ENCODE measurements at places on chromosomes 5 and 9. TPM values are rescaled to one million over a fixed set of nuclear protein-coding genes. Genes with fewer than 3 reads are reported as not detected.
A peak's percentile ranks its signal among the peaks of the same experiment; 100 is the strongest.

DNA sequence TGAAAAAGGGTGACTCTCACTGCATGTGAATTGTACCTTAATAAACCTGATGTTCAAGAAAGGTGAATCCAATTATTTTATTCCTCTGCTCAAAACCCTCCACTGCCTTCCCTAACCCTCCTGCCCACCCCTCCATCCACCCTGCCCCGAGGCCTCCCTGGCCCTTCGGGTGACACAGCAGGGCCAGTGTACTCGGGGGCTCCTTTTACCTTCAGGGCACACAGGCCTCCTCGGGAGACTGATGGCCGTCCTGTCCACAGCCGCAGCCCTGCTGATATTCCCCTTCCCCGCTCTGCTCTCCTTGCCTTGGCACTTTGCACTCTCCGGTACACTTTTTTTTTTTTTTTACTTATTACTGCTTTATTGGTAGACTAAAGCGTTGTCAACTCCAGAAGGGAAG is 234.0 kb downstream of the CACNA1B start:
- no peaks in the 10 kb centered on the region for H3K27me3 ChIP-seq
- H3K4me3 ChIP-seq: no peak overlapping the region
- no peaks in the 10 kb centered on the region for H3K4me1 ChIP-seq

GRCh38 chr5:14327624-14328023 is 184.5 kb downstream of the TRIO start:
- H3K4me3 ChIP-seq: no peak overlapping the region
- DNase-seq: no peak
- H3K27me3 ChIP-seq: no peaks in the 10 kb centered on the region
- no peak overlapping the region for H3K27ac ChIP-seq
- H3K4me1 ChIP-seq: no peaks in the 10 kb centered on the region

DNA sequence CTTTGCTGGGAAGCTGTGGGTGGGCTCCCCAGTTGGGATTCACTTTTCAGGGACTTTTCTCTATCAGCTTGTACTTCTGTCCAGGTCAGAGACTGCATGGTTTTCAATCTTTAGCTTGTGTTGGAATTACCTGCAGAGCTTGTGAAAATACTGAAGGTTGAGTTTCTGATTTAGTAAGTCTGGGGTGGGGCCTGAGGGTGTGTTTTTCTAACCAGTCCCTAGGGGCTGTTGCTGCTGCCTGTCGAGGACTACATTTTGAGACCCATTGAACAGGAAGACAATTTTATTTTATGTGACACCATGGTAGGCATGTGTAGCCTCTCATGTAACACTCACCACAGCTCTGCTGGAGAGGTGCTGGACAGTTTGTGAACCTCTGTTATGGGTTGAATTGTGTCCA is 14.7 kb upstream of the MLANA start:
- H3K4me1 ChIP-seq: no peaks in the 10 kb centered on the region
- no peaks in the 10 kb centered on the region for H3K27me3 ChIP-seq
- no peaks in the 10 kb centered on the region for H3K36me3 ChIP-seq
- no peak overlapping the region for H3K4me3 ChIP-seq
- no peak overlapping the region for H3K27ac ChIP-seq

GRCh38 chr9:136512651-136513071 is 29.8 kb upstream of the SEC16A start:
- no peak for DNase-seq
- H3K27ac ChIP-seq: peak overlapping the region; percentile 37
- H3K4me1 ChIP-seq: no peaks in the 10 kb centered on the region
- no peak overlapping the region for H3K4me3 ChIP-seq
- H3K36me3 ChIP-seq: peaks cover 93% of the 10 kb centered on the region

DNA sequence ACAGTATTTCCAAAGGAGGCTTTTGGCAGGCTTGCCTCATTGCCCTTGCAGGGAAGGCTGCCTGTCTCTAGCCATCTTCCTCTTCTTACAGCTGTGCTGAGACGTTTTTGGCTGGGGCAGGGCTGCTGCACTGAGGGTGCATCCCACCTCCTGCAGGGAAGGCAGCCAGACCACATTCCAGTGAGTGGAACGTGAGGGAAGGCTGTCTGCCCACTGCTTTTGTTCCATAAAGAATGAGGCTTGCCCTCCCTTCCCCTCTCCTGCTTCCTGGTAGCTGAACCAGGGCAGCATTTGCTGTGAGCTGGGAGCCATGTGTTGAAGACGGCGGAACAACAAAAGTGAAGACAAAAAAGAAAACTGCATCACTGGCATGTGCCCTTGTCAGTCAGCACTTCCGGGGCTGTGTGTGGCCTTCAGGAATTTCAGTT is 16.8 kb downstream of the MGAT1 start:
- H3K27ac ChIP-seq: peak overlapping the region; percentile 87
- peaks cover 6% of the 10 kb centered on the region for H3K36me3 ChIP-seq
- H3K4me1 ChIP-seq: peaks cover 37% of the 10 kb centered on the region
- no peaks in the 10 kb centered on the region for H3K27me3 ChIP-seq

- H3K4me1 ChIP-seq: no peaks in the 10 kb centered on the region
Observed at GRCh38 chr5:16178745-16179372, 732 bp downstream of the MARCHF11 start.

- H3K36me3 ChIP-seq: no peaks in the 10 kb centered on the region
- no peak overlapping the region for H3K4me3 ChIP-seq
- H3K27me3 ChIP-seq: no peaks in the 10 kb centered on the region
- DNase-seq: no peak
Observed at GRCh38 chr9:105973951-105974351, 279.6 kb downstream of the TMEM38B start.

- H3K4me1 ChIP-seq: no peaks in the 10 kb centered on the region
- no peak overlapping the region for H3K4me3 ChIP-seq
- no peaks in the 10 kb centered on the region for H3K27me3 ChIP-seq
- DNase-seq: no peak
- no peak overlapping the region for H3K27ac ChIP-seq
Observed at GRCh38 chr5:157502143-157502647, 42.2 kb downstream of the NIPAL4 start.

- no peak for DNase-seq
- no peaks in the 10 kb centered on the region for H3K4me1 ChIP-seq
- no peak overlapping the region for H3K4me3 ChIP-seq
Observed at GRCh38 chr5:69160651-69161050, 6.3 kb upstream of the CCNB1 start.

DNA sequence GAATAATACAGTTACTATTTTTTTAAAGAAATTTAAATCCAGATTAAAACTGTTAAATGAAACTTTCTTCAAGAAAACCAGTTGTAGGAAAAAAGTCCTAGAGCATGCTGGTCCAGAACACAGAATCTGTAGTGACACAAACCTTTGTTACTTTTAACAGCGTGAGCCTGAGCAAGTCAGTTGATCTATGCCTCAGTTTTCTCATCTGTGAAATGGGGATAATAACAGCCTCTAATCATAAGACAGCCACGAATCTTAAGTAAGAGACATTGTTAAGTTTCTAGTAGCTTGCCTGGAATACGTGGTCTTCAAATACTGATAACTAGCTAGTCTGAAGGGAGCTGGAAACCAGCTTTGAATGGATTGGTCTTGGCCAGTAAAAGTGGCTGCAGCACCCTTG is 158.6 kb downstream of the ADAMTS12 start:
- H3K4me1 ChIP-seq: no peaks in the 10 kb centered on the region
- H3K4me3 ChIP-seq: no peak overlapping the region
- no peak overlapping the region for H3K27ac ChIP-seq
- H3K27me3 ChIP-seq: no peaks in the 10 kb centered on the region
- no peaks in the 10 kb centered on the region for H3K36me3 ChIP-seq

GRCh38 chr5:140258873-140259272 is 44.0 kb downstream of the PFDN1 start:
- no peak overlapping the region for H3K27ac ChIP-seq
- no peak overlapping the region for H3K4me3 ChIP-seq
- DNase-seq: no peak
- no peaks in the 10 kb centered on the region for H3K27me3 ChIP-seq
- peaks cover 12% of the 10 kb centered on the region for H3K4me1 ChIP-seq

- no peak for DNase-seq
- H3K27me3 ChIP-seq: no peaks in the 10 kb centered on the region
- H3K4me1 ChIP-seq: no peaks in the 10 kb centered on the region
- no peaks in the 10 kb centered on the region for H3K36me3 ChIP-seq
Observed at GRCh38 chr5:81214848-81215247, 18.3 kb upstream of the CKMT2 start.

DNA sequence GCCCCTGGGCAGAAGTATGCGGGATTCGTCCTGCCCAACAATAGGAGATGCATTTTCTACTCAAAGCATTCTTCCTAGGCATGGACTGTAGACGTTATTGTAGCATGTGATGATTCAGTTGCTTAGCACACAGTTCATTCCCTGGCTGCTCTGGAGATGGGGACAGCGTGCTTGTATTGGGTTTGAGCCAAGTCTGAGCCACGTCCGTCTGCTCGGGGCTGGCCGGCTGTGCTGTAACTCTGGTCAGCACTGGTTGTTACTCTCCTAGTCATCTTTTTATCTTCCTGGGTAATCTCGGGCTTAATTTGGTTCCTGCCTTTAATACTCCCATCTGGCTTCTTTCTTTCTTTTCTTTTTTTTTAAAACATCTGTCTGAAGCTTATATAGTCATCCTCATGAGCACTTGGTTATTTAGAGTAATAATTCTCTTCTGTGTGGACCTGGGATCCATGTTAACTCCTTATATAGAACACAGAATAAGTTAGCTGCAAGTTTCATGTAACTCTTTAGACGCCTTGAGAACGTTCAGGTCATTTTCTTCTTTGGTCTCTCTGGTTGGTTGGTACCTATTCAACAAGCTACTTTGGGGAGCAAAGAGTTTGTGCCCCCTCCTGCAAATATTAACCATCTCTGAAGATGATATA is 118.8 kb upstream of the RPS23 start:
- H3K4me1 ChIP-seq: no peaks in the 10 kb centered on the region
- no peak overlapping the region for H3K4me3 ChIP-seq
- peak; percentile 53 for DNase-seq
- H3K27ac ChIP-seq: no peak overlapping the region
- no peaks in the 10 kb centered on the region for H3K27me3 ChIP-seq

- no peak overlapping the region for H3K4me3 ChIP-seq
- no peaks in the 10 kb centered on the region for H3K36me3 ChIP-seq
- peaks cover 18% of the 10 kb centered on the region for H3K4me1 ChIP-seq
- no peak for DNase-seq
- H3K27ac ChIP-seq: no peak overlapping the region
Observed at GRCh38 chr9:121362813-121363621, 7.0 kb downstream of the STOM start.

DNA sequence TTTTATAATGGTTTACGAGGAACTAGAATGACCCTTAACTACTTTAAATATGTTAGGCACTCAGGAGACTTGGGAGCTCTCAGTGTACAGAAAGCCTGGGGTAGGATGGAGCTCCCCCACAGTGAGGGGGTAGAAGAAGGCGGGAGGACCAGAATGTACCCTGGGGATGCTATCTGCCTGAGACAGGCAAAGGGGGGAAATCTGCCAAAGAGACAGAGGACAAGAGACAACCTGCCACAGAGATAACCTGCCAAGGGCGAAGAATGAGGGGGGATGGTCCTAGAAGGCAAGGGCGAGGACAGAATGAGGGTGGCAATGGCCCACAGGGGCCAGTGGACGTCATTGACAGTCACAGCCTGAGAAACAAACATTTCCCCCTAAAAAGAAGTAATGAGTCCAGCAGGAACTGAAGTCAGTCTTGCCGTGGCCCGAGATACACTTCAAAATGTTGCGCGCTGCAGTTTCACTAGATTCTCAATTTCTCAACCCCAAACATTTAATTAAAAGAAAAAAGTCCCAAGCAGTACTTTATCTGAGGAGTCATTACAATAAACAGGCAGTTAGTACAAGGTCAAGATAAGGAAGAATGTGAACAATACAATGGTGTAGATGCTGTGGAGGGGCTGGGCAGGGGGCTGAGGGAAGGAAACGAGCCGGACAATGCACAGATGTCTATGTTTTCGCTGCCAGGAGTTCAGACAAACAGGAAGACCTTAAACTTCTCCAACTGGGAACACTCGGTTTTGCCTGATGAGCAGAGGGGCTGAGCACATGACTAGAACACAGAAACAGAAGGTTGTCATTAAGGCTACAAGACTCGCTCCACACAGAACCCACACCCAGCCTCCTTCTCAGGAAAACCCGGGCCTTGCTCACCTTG is 125.0 kb downstream of the LHFPL2 start:
- H3K27me3 ChIP-seq: no peaks in the 10 kb centered on the region
- H3K4me3 ChIP-seq: no peak overlapping the region
- no peak for DNase-seq
- H3K4me1 ChIP-seq: peaks cover 20% of the 10 kb centered on the region
- H3K36me3 ChIP-seq: no peaks in the 10 kb centered on the region

The CKMT2 gene
- total RNA-seq: 2.0 TPM

The MFAP3 gene
- total RNA-seq: 7.6 TPM

The CNTNAP3 gene
- total RNA-seq: 0.42 TPM

The SV2C gene
- total RNA-seq: 0.08 TPM

The RNF183 gene
- total RNA-seq: 0.16 TPM

The LIFR gene
- 17.0 TPM for total RNA-seq

The DNAJC25 gene
- 4.1 TPM for total RNA-seq

The TMEM215 gene
- total RNA-seq: not detected

Measured in pancreas (tissue), 10 donors.